Vagina (tissue), 2 donors: ENCODE measurements at places on chromosomes 1 and 21.

GRCh38 chr1:76125473-76126219 is 51.1 kb downstream of the ST6GALNAC3 start:
- no peak for DNase-seq

DNA sequence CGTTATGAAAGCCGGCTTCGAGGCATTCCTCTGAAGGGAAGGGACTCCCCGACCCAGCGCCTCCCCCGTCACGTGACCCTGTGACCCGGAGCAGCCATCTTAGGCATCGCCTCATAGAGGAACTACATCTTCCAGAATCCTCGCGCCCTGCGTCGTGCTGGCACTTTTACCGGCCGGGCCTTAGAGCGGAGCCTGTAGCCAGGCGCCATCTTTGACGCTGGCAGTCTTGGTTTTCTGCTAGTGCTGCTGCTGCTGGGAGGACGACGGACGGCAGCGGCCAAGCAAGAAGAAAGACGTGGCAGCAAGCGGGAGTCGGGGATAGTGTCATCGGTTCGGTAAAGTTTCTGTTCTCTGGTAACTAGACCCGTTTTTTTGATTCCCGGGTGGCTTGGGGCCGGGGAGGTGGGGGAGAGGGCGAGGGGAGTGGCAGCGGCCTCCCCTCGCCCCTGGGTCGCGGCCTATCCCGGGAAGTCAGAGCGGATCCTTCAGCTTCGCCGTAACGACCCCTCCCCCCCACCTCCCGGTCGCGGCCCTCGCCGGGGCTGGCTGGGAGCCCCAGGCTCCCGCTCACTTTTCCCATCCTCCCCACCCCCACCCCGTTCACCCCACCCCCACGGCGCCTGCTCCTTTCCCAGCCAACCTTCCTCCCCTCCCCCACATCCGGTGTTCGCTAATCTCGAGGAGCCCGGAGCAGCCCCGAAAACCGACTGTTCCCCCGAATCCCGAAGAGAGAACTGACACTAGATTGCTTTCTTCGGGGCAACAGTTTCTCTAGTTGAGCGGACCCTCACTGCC is at the start of the genes ZBED6 and ZC3H11A:
Gene ZBED6 (plus strand): TSS at position 183 of the 795 bp plus-strand sequence. CDS start 1,900 bp downstream, outside the sequence.
Gene ZC3H11A (plus strand): TSS at position 183 of the 795 bp plus-strand sequence. CDS start 21,448 bp downstream, outside the sequence.
- peak; percentile 98 for DNase-seq

GRCh38 chr1:178802873-178803272 is 68.0 kb downstream of the ANGPTL1 start:
- DNase-seq: no peak

DNA sequence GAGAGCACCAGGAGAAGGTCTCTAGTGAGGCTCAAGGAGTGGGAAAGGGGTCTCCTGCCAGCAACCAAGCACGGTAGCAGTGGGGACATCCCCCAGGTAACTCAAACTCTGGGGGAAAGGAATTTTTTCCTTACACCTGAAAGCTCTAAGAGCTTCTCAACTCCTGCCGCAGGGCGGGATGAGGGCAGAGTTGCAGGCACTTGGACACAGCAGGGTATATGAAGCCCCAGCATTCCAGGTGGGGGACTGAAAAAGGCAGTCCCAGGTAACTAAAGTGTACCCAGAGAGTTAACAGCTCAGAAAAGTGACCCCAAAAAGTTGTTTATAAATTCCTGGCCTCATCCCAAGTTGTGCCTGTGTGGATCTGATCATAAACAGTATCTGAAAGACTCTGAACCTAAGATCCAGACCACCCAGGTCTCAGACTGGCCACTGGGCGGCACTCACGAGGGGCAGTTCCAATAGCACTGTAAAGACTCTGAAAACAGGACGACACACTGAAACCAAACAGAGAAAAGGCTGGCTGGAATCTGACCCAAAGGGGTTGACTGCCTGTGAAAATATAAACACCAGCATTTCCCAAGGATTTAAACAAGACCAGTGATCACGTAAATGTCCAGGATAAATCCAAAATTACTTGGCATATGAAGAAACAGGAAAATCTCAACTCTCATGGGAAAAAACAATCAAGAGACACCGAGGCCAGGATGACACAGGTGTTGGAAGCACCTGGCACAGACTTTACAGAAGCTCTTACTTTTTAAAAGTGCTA is 47.5 kb downstream of the HSF2BP start:
- DNase-seq: no peak

DNA sequence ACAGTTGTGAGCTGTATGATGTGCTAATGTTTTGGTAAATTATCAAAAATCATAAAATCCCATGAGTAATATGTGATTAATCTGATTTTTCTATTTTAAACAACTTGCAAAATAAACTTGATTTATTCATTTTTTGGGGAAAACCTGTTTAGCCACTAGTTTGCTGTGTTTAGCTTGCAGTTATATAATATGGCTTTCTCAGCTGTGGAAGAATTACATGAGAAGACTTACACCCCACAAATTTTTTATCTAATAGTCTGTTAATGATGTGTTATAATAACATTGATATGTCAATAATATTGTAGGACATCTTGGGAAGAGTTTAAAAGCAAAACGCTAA is 2.4 kb upstream of the ERRFI1 start:
- DNase-seq: no peak

GRCh38 chr1:178451529-178451928 is 45.2 kb downstream of the CLEC20A start:
- DNase-seq: no peak

DNA sequence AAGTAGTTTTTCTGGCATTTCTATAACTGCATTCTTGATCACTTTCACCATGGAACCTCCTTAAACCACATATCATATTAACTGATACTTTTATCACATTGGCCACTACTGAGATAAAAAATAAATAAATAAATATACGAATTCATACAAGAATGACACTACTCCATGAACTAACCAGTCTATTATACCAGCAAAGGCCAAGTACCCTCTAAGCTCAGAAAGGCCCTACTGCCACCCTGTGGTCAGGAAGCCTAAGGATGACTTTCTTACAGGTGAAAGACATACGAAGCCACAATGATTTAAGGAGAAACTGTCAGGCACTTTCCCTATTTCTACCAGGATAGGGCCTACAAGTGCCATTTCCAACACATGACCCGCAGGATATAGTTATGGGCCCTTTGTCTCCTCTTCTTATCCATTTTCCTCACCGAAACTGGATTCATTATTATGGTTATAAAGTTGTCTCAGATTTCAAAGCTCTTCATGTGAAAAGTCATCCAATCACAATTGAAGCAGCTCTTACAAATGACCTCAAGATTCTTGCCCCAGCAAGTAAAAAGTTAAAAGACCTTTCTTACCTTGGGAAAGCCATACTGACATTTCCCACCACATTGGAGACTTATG is 23.9 kb downstream of the DNAJC8 start:
- DNase-seq: no peak

GRCh38 chr21:45317398-45318145 is 29.9 kb upstream of the POFUT2 start:
- DNase-seq: no peak

DNA sequence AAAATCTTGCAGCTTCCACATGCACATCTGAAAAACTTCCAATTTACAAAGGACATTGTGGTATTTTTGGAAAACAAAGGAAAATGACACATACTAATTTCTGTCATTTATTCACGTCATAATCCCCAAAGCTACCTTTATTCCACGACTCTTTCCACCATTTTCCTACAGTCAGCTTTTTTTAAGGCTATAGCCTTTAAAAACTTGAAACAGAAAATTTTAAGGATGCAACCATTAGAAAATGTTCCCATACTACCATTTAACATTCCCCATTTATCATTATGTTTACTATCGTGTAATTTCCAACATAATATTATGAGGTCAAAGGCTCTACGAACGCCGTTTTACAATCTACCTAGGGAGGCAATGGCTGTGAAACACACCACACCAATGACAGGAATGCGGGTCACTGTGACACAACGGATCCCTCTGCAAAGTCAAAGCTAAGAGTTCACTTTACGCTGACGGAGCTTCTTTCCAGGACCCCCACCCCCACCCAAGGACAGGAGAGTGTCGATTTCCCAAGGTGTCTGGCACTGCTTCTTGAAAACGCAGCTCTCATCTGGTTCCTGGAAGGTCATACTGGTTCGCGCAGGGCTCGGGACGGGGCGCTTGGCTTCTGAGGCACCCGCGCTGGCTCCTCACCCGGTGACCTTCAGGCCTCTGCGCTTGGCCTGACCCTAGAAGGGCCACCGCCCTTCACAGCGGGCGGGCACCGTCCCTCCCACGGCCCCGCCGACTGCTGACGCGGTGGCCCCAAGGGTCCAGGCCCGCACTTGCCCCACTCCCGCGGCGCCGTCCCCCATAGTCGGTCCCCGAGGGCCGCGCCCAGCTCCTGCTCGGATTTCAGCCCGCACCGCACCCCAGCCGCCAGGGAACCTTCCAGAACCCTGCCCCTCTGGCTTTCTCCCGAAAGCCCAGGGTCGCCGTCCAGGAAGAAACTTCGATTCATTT is 50.5 kb upstream of the ATF3 start:
- DNase-seq: no peak

DNA sequence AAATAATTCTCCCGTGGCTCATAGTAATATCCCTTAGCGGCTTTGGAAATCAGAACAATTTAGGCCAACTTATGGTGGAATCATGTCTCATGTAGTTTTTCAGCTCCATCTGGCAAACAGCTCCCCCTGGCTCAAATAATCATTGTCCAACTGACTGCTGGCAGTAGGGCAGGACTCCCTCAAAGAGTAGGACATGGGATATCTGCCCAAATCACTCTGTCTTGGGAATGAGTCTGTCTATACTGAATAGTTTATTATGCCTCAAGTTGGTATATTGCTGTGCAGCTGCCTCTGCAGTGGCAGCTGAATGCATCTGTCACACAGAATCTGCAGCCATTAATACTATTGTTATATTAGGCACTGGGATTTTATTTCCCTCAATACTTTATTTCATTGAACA is 255.7 kb downstream of the COL11A1 start:
- no peak for DNase-seq

GRCh38 chr1:23910553-23911246 is 2.5 kb downstream of the CNR2 start:
- no peak for DNase-seq

DNA sequence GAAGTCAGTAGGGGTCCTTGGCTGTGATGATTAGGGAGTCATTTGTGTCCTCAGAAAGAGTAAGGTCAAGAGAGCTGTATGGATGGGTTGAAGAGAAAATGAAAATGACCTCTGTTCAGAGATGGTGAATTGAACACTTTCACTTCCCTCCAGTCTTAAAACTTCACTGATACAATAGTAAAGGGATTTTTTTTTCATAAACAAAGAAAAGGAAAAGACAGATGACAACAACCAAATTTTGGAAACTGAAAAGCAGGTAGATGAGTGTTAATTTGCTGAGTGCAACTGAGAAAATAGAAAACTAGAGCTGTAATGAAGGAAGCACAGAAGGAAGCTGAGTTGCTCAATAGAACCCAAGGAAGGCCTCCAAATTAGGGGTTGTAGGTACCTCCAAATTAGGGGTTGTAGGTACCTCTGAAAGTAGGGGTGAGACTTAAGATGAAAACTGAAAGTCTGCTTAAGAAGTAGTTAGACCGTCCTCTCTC is 14.8 kb upstream of the S1PR1 start:
- no peak for DNase-seq

GRCh38 chr1:97721221-97721620 is 199.6 kb downstream of the DPYD start:
- no peak for DNase-seq

GRCh38 chr1:232548691-232549090 is 81.2 kb downstream of the SIPA1L2 start:
- no peak for DNase-seq

DNA sequence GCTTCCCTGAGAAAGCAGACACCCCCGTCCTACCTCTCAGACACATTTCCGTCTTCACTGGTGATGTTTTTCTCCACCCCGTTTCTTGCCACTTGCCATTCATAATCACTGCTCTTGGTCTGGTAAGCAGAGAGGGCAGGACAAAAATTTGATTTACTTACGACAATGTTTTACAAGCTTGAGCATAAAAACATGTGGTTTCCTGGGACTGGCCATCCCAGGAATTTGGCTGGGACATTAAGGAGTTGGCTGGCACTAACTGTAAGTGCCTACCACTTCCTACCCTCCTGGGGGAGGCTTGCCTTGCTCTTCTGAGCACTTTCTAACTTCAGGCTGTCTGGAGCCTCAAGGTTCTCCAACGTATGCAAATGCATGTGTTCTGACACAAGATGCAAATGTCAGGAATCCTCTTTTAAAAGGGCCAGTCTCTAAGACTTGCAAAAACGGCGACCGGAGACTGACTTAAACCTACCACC is 24.2 kb downstream of the ZBTB18 start:
- DNase-seq: no peak

DNA sequence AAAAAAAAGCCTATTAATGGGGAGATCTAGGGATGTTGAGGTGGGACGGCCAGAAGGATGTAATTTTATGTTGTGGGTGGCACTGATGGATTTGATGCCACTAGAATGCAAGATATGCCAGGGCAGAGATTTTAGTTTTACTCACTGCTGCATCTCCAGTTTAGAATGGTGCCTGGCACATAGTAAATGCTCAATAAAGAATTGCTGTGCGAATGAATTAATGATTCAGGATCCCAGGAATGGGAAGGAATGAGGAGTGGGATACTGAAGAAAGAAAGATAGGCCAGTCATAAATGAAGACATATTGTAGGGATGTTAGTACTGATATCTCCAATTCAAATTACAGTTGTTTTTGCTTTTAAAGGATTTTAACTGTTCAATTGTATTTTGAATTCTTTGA is 72.6 kb downstream of the CAMTA1 start:
- no peak for DNase-seq

GRCh38 chr1:68121536-68121935 is 71.1 kb upstream of the DIRAS3 start:
- peak; percentile 28 for DNase-seq

- DNase-seq: peak; percentile 87
Observed at GRCh38 chr1:29519108-29519787, 282.9 kb downstream of the PTPRU start.

- DNase-seq: no peak
Observed at GRCh38 chr1:200550367-200550766, 70.2 kb downstream of the KIF14 start.

- no peak for DNase-seq
Observed at GRCh38 chr1:95028954-95029353, 43.8 kb downstream of the ALG14 start.

DNA sequence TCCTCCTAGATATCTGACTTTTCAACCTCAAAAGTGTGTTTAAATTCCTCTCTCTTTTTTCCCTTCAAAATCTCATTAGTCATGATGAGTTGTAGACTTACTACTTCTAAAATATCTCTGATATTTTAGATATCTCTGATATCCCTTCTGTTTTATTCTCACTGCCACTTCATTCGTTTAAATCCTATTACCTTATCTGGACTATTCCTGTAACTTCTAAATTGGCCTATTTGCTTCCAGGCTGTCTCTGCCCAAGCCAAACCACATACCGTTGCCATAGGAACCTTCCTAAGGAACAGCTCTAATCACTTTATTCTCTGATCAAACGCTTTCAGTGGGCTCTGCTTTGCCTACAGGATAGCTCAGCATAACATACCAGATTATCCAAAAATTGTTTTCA is 333.1 kb upstream of the CHRM3 start:
- DNase-seq: no peak

DNA sequence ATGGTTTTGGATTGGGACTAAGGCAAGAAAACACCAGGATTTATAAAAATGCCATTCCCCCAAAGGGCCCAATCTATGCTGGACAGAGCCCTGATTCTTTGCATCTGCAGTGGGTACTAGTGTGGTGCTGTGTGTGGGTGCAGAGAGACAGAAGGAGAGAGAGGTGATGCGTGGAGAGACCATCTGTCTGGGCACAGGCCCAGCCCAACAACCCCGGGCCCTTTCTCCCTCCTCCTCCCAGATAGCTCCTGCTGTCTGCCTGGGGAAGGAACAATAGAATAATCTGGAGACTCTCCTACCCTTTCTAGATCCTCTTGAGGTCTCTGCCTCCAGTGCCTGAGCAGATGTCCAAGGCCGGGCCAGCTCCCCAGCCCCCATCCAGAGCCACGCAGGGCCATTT is 15.1 kb downstream of the KIAA1614 start:
- no peak for DNase-seq

GRCh38 chr1:154619181-154619948 is 11.4 kb upstream of the ADAR start:
- no peak for DNase-seq
